ENCODE measurements at places on chromosomes 1 and 21.
A peak's percentile ranks its signal among the peaks of the same experiment; 100 is the strongest.

- DNase-seq = no peak
- H3K36me3 ChIP-seq = no peaks in the 10 kb centered on the region
- H3K4me1 ChIP-seq = peaks cover 24% of the 10 kb centered on the region
- H3K27me3 ChIP-seq = no peaks in the 10 kb centered on the region
Observed at GRCh38 chr1:21523297-21523813, 14.1 kb downstream of the ALPL start.

DNA sequence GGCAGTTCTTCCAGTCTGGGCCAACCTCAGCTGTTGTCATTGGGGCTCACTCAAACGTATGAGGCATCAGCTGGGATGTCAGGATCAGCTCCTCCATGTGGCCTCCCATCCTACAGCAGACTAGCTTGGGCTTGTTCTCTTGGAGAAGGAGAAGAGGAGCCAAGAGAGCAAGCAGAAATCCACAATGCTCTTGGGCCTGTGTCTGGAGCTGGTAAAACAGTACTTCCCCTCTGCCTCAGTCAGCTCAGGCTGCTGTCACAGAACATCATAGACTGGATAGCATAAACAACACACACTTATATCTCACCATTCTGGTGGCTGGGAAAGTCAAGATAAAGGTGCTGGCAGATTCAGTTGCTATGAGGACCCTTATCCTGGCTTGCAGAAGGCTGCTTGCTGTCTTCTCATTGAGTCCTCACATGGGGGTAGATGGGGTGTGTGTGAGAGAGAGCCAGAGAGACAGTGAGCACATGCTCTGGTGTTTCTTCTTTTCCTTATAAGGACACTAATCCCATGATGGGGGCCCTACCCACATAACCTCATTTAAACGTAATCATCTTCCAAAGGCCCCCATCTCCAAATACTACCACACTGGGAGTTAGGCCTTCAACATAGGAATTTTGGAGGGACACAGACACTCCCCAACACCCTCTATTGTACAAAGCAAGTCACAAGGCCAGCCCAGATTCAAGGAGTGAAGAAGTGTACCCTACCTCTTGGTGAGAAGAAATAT lies 16.3 kb upstream of the DNAJC6 start:
- no peaks in the 10 kb centered on the region for H3K27me3 ChIP-seq
- no peaks in the 10 kb centered on the region for H3K36me3 ChIP-seq
- no peak for DNase-seq
- H3K27ac ChIP-seq = no peak overlapping the region
- H3K4me3 ChIP-seq = no peak overlapping the region

GRCh38 chr1:224789311-224789710 lies 140.2 kb upstream of the DNAH14 start:
- H3K4me3 ChIP-seq = no peak overlapping the region
- no peaks in the 10 kb centered on the region for H3K27me3 ChIP-seq
- no peaks in the 10 kb centered on the region for H3K36me3 ChIP-seq
- no peak for DNase-seq
- H3K4me1 ChIP-seq = no peaks in the 10 kb centered on the region

DNA sequence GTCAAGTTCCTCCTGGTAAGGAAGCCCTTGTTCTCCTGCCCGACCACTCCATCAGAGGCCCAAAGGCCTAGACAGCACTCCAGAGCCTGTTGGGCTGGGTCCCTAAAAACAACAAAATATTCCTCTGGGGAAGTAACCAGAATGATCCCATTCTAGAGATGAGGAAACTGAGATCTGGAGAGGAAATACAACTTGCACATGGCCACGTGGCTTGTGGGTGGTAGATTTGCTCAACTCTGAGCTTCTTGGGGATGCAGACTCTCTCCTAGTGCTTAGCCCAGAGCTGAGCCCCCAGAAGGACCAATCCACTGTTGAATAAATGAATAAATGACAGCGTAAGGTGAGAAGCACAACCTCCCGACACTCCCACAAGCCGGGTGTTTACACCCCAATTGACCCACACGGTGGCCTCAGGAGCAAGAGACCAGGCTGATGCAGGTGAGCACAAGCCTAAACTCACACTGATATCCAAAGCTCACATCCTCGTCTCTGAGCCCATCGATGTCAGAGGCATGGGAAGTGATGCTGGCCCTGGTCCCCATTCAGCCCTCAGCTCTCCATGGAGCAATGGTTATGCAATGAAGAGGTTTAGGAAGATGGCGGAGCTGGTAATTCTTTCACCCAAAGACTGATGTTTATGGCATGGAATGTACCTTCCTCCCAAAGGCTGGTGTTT lies 172.5 kb upstream of the EDN2 start:
- peaks cover 3% of the 10 kb centered on the region for H3K4me1 ChIP-seq
- H3K27me3 ChIP-seq = peaks cover 19% of the 10 kb centered on the region
- H3K27ac ChIP-seq = no peak overlapping the region
- no peaks in the 10 kb centered on the region for H3K36me3 ChIP-seq
- no peak for DNase-seq
- H3K4me3 ChIP-seq = no peak overlapping the region

- no peak overlapping the region for H3K4me3 ChIP-seq
- DNase-seq = no peak
- H3K36me3 ChIP-seq = no peaks in the 10 kb centered on the region
- H3K4me1 ChIP-seq = peaks cover 46% of the 10 kb centered on the region
- H3K27me3 ChIP-seq = no peaks in the 10 kb centered on the region
Observed at GRCh38 chr1:209432443-209432825, 151.1 kb upstream of the CAMK1G start.

- no peak overlapping the region for H3K27ac ChIP-seq
- no peaks in the 10 kb centered on the region for H3K4me1 ChIP-seq
- no peaks in the 10 kb centered on the region for H3K27me3 ChIP-seq
- DNase-seq = peak; percentile 59
- no peak overlapping the region for H3K4me3 ChIP-seq
Observed at GRCh38 chr1:9615316-9616063, 26.8 kb downstream of the TMEM201 start.

DNA sequence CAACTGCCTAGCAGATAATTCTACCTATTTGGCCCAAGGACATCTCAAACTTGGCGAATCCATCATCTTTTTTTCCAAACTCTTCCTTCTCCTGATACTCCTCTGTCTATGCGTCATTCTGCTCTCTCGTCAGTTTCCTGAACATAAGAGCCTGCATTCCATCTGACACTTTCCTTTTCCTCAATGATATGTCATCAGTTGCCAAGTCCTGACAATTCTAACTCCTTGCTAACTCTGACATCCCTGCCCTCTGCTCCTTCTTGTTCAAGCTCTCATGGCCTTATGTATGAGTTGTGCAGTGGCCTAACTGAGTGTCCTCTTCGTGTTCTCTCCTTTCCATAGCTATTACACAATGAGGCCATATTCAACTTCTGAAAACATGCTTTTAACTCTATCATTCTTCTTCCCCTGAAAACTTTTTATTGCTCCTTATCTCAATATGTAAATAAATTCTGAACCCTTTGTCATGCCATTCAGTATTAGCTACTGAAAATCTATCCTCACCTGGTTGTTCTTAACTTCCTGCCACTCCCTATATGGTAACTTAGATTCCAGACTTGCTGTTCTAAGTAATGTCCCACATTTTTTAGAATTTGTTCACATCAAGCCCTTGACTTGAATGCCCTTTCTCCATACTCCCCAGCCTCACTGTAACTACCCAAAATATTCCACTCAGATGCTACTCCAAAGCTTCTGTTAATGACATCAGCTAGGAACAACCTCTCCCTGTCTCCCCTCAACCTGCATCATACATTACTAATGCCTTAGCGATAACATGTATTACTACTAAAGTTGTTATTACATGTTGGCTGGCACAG lies 11.5 kb downstream of the PALMD start:
- no peaks in the 10 kb centered on the region for H3K27me3 ChIP-seq
- H3K36me3 ChIP-seq = no peaks in the 10 kb centered on the region
- no peak overlapping the region for H3K4me3 ChIP-seq
- no peak overlapping the region for H3K27ac ChIP-seq
- H3K4me1 ChIP-seq = no peaks in the 10 kb centered on the region

DNA sequence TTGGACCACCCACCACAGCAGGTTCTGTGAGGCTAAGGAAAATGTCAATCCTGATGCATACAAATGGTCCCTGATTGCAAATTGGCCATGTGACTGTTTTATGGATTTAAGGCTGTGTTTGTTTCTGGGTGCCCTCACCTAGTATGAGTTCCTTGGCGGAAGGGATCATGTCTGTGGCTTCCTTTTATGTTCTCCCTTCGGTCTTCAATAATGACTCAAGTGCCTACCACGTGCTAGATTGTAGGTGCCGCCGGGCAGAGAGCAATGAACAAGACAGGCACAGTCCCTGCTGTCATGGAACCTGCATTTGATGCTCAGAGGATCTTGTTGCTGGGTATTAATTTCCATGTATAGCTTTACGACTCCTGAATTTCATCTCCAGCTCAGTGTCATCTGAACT lies 9.8 kb upstream of the VWA5B1 start:
- H3K27ac ChIP-seq = no peak overlapping the region
- no peak overlapping the region for H3K4me3 ChIP-seq
- peaks cover 7% of the 10 kb centered on the region for H3K4me1 ChIP-seq
- no peaks in the 10 kb centered on the region for H3K36me3 ChIP-seq

- no peaks in the 10 kb centered on the region for H3K36me3 ChIP-seq
- H3K4me1 ChIP-seq = peaks cover 3% of the 10 kb centered on the region
- no peaks in the 10 kb centered on the region for H3K27me3 ChIP-seq
- no peak overlapping the region for H3K27ac ChIP-seq
- no peak for DNase-seq
- no peak overlapping the region for H3K4me3 ChIP-seq
Observed at GRCh38 chr1:167542109-167543032, 11.2 kb downstream of the CREG1 start.

GRCh38 chr1:94819945-94820746 lies at the start of gene SLC44A3:
TSS of gene SLC44A3 (plus strand) at chr1:94820357. CDS start at chr1:94820452, 95 bp downstream.
- peak; percentile 82 for DNase-seq
- no peaks in the 10 kb centered on the region for H3K36me3 ChIP-seq

- H3K4me1 ChIP-seq = peaks cover 6% of the 10 kb centered on the region
- no peak overlapping the region for H3K27ac ChIP-seq
- H3K4me3 ChIP-seq = no peak overlapping the region
- H3K27me3 ChIP-seq = no peaks in the 10 kb centered on the region
- no peaks in the 10 kb centered on the region for H3K36me3 ChIP-seq
Observed at GRCh38 chr1:153527023-153527682, 8.6 kb downstream of the S100A6 start.

- no peak overlapping the region for H3K27ac ChIP-seq
- H3K4me3 ChIP-seq = no peak overlapping the region
- peaks cover 3% of the 10 kb centered on the region for H3K36me3 ChIP-seq
- H3K4me1 ChIP-seq = peaks cover 3% of the 10 kb centered on the region
- H3K27me3 ChIP-seq = no peaks in the 10 kb centered on the region
Observed at GRCh38 chr1:206739411-206740076, 31.0 kb upstream of the IL19 start.

GRCh38 chr1:18628511-18628910 lies 2.1 kb upstream of the PAX7 start:
- H3K4me1 ChIP-seq = peaks cover 26% of the 10 kb centered on the region
- no peak overlapping the region for H3K27ac ChIP-seq

GRCh38 chr1:46110521-46110920 lies 21.9 kb downstream of the PIK3R3 start:
- no peak overlapping the region for H3K27ac ChIP-seq
- H3K36me3 ChIP-seq = no peaks in the 10 kb centered on the region
- no peaks in the 10 kb centered on the region for H3K27me3 ChIP-seq
- peaks cover 3% of the 10 kb centered on the region for H3K4me1 ChIP-seq
- DNase-seq = no peak

GRCh38 chr1:178575611-178576361 lies 62.9 kb downstream of the TEX35 start:
- no peaks in the 10 kb centered on the region for H3K27me3 ChIP-seq
- peak overlapping the region; percentile 69 for H3K27ac ChIP-seq

DNA sequence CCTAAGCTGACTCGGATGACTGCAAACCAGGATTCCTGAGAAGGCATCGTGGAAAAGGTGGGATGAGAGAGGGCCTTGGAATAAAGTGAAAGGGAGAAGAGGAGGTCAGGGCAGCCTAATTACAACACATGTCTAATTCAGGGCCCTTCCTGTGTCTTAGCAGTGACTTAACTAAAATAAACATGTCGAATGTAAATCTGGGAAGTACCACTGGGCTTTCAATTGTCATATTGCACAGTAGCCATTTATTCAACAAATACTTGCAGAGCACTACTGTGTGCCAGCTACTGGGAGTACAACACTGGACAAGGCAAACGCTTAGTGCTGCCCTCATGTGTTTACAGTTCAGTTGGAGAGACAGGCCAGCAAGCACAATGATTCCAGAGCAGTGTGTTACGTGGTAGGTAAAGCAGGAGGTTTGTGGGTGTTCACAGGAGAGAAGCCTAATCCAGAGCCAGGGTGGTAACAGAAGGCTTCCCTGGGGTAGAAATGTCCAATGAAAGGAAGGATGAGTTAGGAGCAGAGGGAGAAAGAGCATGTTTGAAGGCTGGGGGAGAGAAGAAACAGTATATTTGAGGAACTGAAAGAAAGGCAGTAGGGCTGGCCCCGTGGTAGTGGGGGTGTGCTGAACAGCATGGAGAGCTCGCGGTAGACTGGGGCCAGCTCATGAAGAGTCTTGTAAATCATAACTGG lies 38.0 kb upstream of the RASAL2 start:
- no peaks in the 10 kb centered on the region for H3K27me3 ChIP-seq
- peaks cover 28% of the 10 kb centered on the region for H3K4me1 ChIP-seq
- DNase-seq = no peak
- H3K4me3 ChIP-seq = no peak overlapping the region

DNA sequence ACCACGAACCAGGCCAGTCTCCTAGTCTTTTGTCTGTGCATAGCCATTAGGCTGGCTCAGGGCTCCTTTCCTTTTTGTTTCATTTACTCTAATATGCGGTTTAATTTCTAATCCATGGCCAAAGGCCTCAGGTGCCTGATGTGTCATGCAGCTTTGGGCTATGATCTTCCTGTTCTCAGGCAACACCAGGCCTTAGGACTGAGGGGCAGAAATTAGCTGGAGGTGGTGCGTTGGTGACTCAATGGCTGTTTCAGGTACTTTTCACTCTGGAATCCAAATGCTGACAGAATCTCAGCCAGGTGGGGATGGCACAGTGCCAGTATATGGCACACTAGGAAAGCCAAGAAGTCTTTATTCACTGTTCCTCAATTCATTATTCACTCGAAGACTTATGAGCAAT lies 105.3 kb downstream of the CACNA1E start:
- peaks cover 23% of the 10 kb centered on the region for H3K4me1 ChIP-seq
- H3K27me3 ChIP-seq = no peaks in the 10 kb centered on the region
- H3K27ac ChIP-seq = no peak overlapping the region
- no peak for DNase-seq
- H3K36me3 ChIP-seq = no peaks in the 10 kb centered on the region

DNA sequence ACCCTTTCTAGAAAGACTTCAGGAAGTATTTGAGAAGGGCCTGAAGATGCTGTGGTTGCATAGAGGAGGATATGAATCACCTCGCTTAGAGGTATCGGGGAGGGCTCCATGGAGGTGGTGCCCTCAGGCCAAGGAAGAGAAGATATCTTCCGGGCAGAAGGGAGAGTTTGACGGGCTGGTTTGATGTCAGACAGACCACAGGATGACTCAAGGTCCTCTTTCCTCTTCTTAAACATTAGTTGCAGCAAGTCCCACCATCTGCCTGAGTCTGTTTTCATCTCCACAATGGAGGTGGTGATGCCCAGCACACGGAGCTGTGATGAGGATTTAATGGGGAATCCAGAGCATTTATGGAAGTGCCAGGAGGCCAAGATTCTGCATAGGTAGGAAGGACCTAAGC lies 25.1 kb upstream of the RUNX3 start:
- peaks cover 6% of the 10 kb centered on the region for H3K4me1 ChIP-seq
- no peaks in the 10 kb centered on the region for H3K36me3 ChIP-seq
- no peaks in the 10 kb centered on the region for H3K27me3 ChIP-seq
- no peak overlapping the region for H3K4me3 ChIP-seq
- H3K27ac ChIP-seq = no peak overlapping the region

GRCh38 chr21:24781146-24781545 lies 826.1 kb downstream of the MRPL39 start:
- H3K36me3 ChIP-seq = no peaks in the 10 kb centered on the region
- H3K27me3 ChIP-seq = no peaks in the 10 kb centered on the region
- no peak overlapping the region for H3K27ac ChIP-seq
- no peaks in the 10 kb centered on the region for H3K4me1 ChIP-seq
